ENCODE measurements at places on chromosomes 1 and 21.

DNA sequence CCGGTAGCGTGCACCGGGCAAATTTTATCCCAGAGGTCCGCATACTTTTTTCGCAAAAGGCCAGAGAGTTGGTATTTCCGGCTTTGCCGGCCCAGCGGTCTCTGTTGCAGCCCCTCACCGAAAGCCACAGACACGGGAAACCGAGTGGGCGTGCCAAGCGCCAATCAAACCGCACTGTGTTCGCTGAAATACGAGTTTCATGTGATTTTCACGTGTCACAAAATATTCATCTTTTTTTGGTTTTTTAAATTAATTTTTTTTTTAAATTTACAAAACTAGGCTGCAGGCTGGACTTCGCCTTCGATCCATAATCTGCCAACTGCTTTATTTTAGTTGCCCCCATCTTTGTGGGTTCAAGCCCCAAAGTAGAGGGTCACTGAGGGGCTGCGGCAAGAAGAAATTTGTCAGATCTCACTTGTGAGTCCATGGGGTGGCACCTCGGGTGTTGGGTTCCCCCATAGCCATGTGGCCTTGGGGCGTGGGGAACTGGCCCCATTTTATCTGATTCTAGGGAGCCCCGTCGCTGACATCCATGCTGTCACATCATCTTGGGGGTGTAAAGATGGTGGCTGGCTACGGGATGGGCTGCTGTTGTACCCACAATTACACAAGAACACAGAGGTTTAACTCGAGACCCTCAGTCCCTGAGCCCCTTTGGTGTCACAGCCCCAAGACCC lies 20.8 kb downstream of the SLC45A1 start:
- ATAC-seq, result no peak

DNA sequence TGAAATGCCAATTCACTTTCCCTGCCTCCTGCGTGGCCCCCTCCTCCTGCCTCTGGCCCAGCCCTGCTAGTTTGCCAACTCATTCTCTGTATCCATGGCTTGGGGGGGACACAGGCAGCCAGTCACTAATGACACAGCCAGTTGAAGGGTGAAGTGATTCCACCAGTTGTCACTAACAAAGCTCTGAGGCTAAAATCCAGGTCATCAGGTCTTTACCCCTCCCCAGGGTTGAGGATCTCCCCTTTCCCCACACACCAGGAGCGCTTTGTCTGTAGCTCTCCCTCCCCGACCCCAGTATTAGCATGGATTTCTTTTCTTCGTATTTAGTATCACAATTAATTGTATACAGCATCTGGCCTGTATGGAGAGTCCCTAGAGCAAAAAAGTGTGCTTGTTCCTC lies 394.1 kb downstream of the RRAGC start:
- no peak for ATAC-seq

- no peak for ATAC-seq
Measured at GRCh38 chr1:40422630-40423263, 27.5 kb upstream of the ZFP69B start.

- ATAC-seq, result no peak
Measured at GRCh38 chr1:232980355-232980978, 30.1 kb downstream of the NTPCR start.

- no peak for ATAC-seq
Measured at GRCh38 chr21:32193098-32193465, 85.8 kb downstream of the MIS18A start.

GRCh38 chr1:10084045-10084444 lies 51.3 kb downstream of the UBE4B start:
- no peak for ATAC-seq

- ATAC-seq, result no peak
Measured at GRCh38 chr1:26730695-26731094, 34.9 kb downstream of the ARID1A start.

DNA sequence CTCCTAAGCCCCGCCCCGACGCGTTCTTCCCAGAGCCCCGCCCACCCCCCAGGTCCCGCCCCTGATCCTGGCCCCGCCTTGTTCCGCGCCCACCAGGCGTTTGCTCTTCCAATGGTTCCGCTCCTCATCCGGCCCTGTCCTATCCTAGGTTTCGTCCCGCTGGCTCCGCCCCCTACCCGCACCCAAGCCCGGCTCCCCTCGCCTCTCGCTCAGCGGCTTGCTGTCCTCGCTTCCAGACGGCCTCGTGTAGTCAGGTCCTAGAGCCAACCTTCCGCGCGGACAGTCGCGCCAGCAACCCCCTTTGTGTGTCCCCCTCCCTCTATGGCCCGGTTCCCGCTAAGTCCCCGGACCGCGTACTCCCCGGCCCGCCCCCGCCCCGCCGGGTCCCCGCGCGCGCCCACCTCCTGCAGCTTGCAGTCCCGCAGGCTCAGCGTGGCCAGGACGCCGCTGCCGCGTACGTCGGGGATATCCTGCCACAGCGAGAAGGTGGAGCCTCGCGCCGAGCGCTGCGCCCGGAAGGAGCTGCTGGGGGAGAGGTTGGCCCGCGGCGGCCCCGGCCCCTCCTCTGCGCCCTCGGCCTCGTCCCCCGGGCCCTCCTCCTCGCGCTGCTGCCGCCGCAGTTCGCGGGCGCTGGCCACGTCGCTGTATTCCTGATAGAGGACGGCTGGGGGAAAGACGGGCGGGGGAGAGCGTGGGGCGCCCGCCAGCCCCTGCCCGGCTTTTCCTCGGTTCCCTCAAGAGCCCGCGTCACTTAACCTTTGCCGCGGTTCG lies 5.7 kb downstream of the ARHGEF19 start:
- ATAC-seq, result peak; percentile 96

DNA sequence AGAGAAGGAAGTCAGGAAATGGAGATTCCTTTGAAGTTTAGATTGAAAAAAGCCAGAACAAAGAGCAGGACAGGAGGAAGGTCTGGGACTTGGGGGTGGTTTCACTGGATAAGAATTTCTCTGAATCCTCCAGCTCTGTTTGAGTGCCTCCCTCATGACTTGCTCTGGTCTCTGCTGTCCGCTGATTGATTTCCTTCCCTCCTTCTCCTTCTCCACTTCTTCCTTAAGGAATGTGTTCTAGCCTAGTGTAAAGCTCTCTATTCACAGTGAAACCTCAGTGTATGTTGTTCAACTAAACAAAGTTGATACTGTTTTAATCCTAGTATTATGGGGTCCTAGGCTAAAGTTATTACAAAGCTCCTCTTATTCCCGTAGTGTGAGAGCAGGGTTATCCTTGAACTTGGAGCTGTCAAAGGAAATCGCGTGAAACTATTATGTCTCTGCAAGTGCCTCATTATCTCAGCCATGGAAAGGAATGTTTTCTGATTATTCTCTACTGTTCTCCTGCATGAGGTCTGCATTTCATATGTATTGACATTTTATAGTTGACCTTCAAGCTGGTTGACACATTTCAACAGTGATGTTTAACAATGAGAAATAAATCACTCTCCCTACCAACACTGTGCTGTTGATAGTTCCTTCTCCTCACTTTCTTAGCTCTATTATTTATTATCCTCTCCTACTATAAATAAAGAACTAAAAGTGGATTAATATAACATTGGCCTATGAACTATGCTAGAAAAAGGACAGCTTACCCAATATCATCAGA lies 82.7 kb upstream of the KCTD3 start:
- peak; percentile 78 for ATAC-seq

DNA sequence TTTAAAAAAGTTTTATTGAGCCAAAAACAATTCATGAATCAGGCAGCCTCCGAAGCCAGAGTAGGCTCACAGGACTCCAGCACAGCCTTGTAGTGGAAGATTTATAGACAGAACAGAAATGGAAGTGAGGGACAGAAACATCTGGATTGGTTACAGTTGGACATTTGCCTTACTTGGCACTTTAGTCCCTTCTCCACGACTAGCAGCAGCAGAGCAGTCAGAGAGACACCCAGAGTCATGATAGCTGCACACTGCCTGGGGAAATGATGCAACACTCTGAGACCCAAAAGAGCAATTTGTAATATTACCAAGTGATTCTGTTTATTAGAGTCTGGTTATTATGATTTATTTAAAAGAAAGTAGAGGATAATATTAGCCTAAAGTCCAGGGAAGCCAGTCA lies 72.2 kb upstream of the KRTAP11-1 start:
- ATAC-seq, result no peak

GRCh38 chr21:37450445-37450941 lies 83.9 kb downstream of the DYRK1A start:
- ATAC-seq, result peak; percentile 20

- no peak for ATAC-seq
Measured at GRCh38 chr1:83741348-83741747, 257.6 kb downstream of the TTLL7 start.

DNA sequence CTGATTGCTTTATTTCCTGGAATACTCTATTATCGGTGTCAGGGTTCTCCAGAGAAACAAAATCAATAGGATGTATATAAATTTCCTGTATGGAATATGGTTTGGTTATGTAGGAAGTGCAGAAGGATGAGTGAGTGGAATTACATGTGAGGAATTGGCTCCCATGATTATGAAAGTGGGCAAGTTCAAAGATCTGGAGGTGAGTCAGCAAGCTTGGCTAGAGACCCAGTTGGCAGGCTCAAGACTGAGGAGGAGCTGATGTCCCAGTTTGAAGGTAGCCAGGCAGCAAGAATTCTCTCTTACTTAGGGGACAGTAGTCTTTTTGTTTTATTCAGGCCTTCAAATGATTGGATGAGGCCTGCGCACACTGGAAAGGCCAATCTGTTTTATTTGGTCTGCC lies 57.5 kb downstream of the MAP3K7CL start:
- peak; percentile 74 for ATAC-seq

DNA sequence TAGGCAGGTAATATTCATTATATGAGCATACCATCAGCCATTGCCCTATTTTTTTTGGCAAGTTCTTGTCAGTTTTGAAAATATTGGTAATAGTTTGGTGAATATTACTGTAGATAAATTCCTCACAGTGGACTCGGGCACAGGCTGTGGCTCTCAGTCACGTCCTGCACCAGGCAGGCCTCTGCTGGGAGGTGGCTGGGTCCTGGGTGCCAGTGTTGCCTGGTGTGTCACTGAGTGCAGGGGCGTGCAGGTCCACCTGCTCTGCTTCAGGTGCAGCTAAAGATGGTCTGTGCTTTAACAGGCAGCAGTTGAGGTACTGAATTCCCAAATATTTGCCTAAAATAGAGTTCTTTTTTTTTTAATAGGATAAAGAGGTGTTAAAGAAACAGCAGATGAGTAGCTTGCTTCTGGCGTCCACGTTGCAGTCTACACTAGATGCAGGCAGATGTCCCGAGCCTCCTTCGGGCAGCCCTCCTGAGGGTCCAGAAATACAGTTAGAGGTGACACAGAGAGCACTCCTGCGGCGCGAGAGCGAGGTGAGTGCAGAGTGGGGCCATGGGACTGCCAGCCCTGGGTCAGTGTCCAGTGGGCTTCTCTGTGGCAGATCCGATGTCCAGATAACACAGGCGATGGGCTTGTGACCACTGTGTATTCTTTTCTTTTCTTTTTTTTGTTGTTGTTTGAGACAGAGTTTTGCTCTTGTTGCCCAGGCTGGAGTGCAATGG lies 57.3 kb upstream of the DIP2A start:
- ATAC-seq, result no peak

DNA sequence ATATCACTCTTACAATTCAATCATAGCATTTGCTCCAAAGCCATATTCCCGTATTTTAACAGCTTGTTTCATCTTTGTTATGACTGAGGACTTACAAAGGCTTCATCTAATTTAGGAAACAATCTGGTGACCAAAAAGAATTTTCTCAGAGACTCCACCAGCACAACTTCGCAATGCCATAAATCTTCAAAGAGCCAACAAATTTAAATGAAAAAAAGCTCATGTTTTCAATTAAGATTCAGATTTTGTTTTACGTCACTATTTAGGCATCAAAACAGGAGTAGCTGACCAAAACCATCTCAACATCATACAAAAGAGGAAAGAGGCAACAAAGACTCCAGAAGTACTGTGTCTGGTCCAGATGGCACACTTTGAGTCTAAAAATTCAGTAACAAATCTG lies 373.3 kb downstream of the TTLL7 start:
- no peak for ATAC-seq

GRCh38 chr21:34924194-34924593 lies 124.9 kb downstream of the RUNX1 start:
- ATAC-seq, result no peak

DNA sequence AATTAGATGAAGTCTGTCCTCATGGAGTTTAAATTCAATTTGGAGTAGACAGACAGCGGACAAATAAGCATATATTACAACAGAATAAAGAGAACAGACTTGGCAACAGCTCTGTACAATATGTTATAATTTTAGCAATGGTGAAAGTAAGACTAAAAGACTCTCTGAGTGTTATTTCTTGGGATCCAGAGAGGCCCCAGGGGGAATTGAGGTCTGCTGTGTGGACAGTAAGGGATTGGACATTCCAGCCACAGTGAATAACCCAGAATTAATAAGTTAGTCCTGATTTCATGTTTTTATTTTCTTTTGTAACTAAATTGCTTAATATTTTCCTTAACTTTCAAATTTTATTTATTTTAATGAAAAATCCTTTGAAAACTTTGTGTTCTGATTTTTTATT lies 101.7 kb downstream of the PATJ start:
- ATAC-seq, result no peak

DNA sequence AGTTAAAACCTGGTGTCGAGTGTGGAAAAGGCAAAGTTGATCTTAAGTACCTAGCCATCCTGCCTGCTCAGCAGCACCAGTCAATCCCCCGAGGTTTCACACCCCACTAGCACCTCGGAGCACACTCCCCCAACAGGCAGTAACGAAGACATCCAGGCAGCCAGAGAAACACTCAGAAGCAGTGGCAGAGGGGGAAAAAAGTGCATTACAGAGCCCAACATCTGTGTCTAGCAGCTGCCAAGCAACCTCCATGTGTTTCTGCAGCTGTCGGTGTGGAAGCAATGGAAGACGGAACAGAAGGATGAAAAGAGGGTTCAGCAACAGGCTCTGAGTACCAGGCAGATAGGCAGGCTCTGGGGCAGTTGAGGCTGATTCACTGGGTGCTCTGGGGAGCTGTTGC lies 73.4 kb upstream of the PROX1 start:
- no peak for ATAC-seq

GRCh38 chr1:163035446-163036249 lies 33.5 kb upstream of the RGS4 start:
- ATAC-seq, result peak; percentile 92

DNA sequence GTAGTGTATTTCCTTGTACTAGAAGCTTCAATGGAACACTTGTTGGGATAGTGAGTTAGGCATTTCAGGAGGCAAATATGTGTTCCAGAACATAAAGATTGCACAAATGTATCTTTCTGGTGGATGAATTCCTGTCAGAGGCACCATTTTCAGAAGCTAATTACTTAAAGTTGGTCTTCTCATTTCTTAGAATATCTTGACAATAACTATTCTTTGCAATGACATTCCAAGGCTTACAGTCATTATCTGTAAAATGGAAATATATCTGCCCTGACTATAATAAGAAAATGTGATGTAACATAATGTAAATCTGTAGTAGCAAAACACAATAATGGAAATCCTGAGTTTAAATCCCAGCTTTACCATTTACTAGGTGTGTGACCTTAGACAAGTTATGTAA lies 2.7 kb downstream of the VCAM1 start:
- no peak for ATAC-seq

All from SK-N-SH treated with all-trans-retinoic acid at 6 μM for 48 hours (cell line).